Left ventricle myocardium superior (tissue), 1 donor: ENCODE measurements at places on chromosomes 1 and 21. TPM values are rescaled to one million over a fixed set of nuclear protein-coding genes. Genes with fewer than 3 reads are reported as not detected.

GRCh38 chr1:189596197-189596596 lies 881.5 kb downstream of the BRINP3 start:
- no peak for DNase-seq

GRCh38 chr1:157695417-157695816 lies 5.2 kb downstream of the FCRL3 start:
- no peak for DNase-seq

DNA sequence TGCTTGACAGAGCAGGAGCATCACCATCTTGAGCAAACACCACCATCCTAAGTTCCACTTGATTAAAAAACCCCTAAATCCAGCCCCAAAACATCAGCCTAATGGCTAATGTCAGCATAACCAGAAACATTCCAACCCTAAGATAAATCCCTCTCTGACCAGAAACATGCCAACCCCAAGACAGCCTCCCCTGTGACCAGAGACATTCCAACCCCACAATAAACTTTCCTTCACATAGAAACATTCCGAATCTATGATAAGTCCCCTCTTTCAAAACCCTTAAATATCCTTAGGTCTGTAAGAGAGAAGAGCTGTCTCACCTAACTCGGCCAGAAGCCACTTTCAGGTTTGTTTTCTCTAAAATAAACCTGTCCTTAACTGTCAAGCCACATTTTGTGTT lies 17.4 kb upstream of the SLC2A5 start:
- no peak for DNase-seq

- DNase-seq, result no peak
Observed at GRCh38 chr1:33425900-33426299, 5.0 kb downstream of the PHC2 start.

DNA sequence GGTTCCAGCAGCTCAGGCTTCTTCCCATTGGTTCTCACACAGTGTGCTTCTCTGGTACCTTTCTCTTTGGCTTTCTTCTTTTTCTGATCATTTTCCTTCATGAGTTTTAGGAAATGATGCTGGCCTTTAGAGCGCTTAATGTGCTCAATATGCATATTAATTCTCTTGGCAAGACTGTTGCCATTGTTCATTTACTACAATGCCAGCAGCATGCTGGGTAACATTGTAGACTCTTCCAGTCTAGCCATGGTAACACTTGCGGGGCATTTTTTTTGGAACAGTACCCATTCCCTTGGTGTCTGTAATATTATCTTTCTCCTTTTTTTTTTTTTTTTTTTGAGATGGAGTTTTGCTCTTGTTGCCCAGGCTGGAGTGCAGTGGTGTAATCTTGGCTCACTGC lies 21.7 kb downstream of the UBE4B start:
- DNase-seq, result no peak

GRCh38 chr1:3293563-3294080 lies 160.8 kb upstream of the ARHGEF16 start:
- DNase-seq, result peak; percentile 16

DNA sequence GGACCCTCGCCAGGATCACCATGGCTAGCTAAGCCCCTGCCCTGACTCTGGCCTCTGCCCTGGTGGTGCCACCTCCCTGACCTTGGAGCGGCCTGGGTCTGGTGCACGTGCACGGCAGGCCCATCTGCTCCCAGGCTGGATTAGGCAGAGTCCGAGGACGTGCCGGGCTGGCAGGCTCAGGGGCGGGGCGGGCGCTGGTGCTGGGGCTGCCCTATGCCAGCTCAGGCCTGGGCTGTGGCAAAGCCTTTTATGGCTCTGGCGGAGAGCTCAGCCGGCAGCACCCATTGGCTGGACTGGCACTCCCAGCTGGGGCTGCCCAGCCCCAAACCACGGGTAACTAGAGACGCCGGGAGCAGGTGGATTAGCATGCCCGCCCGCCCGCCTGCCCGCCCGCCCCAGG lies 17.1 kb upstream of the EDN2 start:
- DNase-seq, result peak; percentile 55

GRCh38 chr1:167775178-167775577 lies 53.4 kb downstream of the MPZL1 start:
- DNase-seq, result no peak

DNA sequence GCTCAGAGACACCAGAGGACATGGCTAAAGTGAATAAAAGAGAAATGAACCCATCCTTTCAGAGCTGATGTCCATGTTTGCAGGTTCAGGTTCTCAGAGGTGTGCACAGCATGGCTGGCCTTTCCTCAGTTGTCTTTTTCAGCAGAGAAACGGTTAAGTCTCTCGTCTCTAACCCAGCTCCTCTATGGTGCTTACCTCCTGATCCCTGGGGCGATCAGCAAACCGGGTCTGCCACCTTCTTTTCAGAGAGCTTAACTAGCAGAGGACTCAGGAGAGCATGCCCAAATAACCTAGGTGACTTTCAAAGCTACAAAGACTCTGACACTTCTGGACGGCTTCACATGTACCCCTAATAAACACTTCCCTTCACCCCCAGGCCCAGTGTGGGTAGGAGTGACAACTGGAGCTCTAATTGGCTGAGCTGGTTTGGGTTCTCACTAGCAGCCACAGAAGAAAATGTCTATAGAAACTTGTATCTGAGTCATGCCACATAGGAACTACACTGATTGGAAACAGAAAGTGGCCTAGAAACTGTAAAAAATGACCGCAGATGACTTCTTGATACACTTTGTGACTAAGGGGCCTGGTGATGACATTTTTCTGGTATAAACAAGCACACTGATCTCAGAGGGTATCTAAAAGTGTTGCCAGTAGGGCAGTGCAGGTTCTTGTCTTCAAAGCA lies at the start of gene AIM2:
Gene AIM2, minus strand, starts transcription at position 329 of the 682 bp plus-strand sequence. CDS start 3,267 bp downstream, outside the sequence.
- no peak for DNase-seq

DNA sequence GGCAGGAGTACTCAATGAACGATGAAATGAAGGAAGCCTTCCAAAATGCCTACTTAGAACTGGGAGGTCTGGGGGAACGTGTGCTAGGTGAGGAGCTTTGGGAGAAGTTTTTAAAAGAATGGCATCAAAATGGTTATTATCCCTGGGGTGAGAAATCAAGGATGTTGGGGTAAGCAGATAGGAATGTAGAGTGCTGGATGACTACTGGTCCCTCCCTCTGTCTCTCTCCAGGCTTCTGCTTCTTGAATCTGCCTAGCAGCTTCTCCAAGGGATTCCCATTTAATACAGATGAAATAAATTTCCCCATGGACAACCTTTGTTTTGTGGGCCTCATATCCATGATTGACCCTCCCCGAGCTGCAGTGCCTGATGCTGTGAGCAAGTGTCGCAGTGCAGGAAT lies 19.0 kb upstream of the CASQ1 start:
- no peak for DNase-seq

DNA sequence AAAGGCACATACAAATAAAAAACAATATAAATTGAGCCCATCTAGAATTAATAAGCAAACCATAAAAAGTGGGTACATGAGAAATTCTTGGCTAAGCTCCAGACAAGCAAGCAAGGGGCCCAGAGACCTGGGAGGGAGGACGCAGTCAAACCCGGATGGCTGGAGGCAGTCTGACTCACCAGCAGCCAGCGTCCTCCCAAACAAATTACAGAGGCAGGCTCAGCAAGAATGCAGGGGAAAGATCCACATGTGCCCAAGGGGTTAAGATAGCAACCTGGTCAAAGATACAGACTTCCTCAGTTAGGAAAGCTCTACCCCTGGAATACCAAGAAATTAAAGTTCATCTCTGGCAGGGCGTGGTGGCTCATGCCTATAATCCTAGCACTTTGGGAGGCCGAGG lies 7.4 kb upstream of the TIAM1 start:
- DNase-seq, result no peak

- no peak for DNase-seq
Observed at GRCh38 chr1:51799372-51799771, 79.2 kb downstream of the NRDC start.

DNA sequence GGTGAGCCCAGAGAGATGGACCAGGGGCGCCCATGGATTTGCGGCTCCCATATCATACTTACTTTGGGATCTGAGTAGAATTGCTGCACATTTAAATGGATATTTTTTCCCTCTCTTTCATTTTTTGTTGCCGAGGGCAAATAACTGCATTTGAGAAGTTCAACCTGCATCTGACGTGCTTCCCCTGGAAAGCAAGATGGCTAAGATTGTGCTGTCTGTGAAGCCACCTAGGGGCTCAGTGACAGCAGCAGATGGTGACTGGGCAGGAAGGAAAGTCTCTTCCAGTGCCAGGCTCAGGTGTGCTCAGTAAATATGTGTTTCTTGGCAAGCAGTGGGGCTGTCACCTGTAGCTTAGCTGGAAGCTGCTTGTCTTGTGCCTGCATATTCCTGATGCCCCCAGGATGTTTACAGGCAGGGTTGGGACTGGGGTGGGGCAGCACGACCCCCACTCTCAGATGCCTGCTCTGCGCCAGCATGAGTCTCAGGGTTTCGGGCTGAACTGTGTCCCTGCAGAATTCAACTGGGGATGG lies 59.8 kb upstream of the ETV3 start:
- DNase-seq, result no peak

DNA sequence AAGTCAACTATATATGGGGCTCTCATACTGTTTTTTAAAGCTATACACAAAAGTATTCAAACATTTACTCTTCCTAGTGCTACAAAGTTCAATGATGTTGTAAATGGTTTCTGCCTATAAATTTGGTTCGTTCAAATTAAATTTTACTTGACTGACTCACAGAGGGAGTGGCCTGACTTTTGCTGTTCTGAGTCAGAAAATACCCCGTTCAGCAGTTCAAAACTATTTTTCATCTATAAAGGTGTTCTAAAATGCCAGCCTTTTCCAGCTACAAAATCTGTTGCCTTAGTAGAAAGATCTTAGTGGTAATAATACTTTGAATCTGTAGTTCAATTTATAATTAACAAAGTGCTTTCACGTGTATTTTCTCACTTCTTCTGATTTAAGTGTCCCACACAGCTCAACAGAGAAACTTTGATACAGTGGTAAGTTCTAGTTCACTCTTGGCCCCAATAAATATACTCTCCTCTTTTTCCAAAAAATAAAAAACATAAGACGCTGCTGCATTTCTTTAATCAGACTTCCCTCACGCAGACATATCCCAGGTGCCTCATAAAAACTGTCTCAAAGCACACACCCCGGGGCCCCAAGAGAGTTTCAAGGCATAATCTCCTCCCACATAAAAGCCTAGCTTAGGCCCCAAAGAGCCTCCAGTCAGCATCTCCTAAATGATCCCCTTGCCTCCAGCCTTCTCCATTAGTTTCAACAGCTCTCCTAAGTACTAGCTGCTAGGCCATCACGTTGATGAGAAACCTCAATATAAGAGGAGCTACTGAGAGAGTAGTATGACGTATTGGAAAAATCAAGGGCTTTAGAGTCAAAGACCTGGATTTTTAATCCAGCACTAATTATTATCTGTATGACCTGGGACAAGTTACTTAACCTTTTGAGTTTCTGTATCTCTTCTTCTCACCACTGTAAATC lies 3.2 kb downstream of the PTP4A2 start:
- no peak for DNase-seq

DNA sequence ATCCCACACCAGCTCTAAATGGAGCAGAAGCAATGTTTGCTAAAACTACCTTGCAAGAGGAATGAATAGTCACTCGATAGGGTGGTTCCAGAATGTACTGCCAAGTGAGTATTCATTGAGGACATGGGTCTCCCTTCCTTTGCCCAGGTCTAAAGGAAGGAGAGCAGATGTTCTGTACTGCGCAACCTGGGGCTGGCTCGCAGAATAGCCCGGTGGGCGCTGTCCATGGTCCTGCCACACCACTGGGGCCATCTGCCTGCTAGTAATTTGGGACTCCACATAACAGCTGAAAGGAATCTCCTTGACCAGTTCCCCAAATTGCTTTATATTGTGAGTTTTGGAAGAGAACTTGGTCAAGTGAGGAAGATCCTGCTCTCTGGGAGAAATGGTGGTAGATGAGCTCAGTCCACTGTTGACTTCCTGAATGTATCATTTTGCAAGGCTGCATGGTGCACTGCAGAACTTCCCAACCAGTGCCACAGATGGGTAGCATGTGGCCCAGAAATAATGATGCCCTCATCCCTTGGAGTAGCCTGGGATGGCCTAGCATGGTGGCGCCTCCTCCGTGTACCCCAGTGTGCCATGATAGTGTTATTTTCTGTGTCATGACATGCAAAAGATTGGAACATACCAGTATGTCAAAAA lies 5.7 kb downstream of the SLC6A17 start:
- peak; percentile 75 for DNase-seq

- no peak for DNase-seq
Observed at GRCh38 chr1:55073187-55073916, 34.0 kb downstream of the PCSK9 start.

DNA sequence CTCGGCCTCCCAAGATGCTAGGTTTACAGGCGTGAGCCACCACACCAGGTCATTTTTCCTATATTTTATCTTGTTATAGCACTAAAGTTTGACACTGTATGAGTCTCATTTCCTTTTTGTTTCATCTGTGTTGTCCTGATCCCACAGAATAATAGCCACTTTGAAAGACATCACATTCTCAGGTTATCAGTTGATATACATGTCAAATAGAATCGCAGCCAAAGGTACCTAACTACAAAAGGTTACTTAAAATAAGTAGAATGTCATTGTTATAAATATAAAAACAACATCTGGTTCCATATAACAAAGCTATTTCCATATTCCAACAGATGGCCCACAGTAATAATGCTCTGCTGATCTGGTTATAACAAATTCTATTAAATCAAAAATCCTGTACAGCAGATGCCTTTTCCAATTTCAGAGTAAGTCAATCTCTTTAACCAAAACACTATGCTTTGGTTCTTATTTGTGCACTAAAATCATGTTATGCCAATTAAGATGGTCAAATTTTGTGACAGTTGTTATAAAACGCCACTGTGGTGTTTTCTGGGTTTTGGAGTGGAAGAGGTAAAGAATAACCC lies 6.0 kb downstream of the FOXJ3 start:
- DNase-seq, result no peak

- no peak for DNase-seq
Observed at GRCh38 chr1:90509225-90510048, 207.7 kb downstream of the BARHL2 start.

Gene BSND
- total RNA-seq, result not detected

Gene KRTAP13-1
- total RNA-seq, result not detected

Gene OR2T5
- total RNA-seq, result not detected

Gene C4BPA
- total RNA-seq, result not detected

Gene P3H1
- 6.2 TPM for total RNA-seq

Gene KCNJ15
- total RNA-seq, result 0.72 TPM

Gene TMPRSS3
- total RNA-seq, result not detected

Gene TEDDM1
- not detected for total RNA-seq

Gene C1orf116
- total RNA-seq, result 2.0 TPM

Gene IGSF9
- 0.79 TPM for total RNA-seq

Gene DMBX1
- total RNA-seq, result not detected

Gene GSTM3
- total RNA-seq, result 113 TPM

Gene TSNAX
- total RNA-seq, result 26.7 TPM

Gene OVAAL
- total RNA-seq, result 1.5 TPM
